Activated CD4-positive, alpha-beta T cell treated with anti-CD3 and anti-CD28 coated beads, Interleukin-2, amount 50 U/mL, for 4 hours (primary cell): ENCODE measurements at places on chromosomes 7 and 10.

- DNase-seq: no peak
These were observed 33.0 kb downstream of the FAM53B start for GRCh38 chr10:124711145-124711544.

- DNase-seq: no peak
These were observed 61.8 kb upstream of the EEPD1 start for GRCh38 chr7:36090976-36091873.

GRCh38 chr10:33365301-33365700 lies 30.8 kb upstream of the NRP1 start:
- no peak for DNase-seq

GRCh38 chr7:37665352-37666022 lies 18.1 kb upstream of the GPR141 start:
- DNase-seq: no peak

GRCh38 chr7:50684713-50685075 lies 98.0 kb downstream of the GRB10 start:
- no peak for DNase-seq

DNA sequence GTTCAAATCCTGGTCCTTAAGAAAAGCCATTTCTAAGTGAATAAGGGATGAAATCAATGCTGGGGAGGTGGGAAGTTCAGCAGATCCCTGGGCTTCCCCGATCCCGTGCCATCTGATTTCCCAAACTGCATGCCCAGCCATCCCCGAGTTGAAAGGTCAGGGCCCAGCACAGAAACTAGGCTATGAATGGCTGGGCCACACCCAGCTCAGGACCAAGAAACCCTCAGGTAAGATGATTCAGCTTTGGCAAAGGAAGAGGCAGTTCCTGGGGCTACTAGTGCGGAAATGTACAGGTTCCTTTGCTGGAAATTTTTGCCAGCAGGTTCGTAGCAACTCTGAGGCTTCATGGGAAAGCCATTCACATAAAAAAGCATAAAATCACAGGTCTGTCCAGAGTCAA lies 182.7 kb downstream of the FAM107B start:
- DNase-seq: no peak

DNA sequence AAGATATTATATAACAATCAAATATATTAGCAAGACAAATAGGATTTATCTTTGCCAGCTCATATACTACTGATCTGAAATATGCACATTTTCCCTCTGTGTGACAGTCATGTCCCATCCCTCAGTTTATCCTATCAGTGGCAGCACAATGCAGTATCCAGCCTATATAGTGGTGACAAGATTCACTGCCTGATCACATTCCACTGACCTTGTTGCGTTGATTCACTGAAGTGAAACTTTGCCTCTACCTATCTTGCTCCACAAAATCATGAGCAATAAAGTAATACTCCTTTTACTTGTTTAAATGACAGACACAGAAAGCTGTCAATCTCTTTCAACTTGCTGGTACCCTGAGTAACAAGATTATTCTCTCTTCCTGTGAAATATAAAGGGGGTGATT lies 6.3 kb downstream of the PSMA2 start:
- no peak for DNase-seq

DNA sequence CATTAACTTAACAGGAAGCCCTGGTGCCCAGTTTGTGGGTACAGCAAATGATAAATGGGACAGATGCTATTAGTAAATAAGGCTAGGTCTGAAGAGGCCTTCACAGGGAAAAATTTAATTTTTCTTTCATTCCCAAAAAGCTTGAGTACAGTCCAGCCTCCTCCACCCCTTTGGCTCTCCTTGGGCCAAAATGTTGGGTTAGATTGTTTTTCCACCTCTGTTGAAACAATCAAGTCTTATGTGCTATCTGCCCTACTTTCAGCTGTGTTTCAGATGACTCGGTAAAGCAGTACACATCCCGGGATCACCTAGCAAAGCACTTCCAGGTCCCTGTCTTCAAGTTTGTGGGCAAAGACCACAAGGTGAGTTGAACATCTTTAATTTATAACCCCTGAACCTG lies 24.3 kb downstream of the PLA2G12B start:
- DNase-seq: no peak

DNA sequence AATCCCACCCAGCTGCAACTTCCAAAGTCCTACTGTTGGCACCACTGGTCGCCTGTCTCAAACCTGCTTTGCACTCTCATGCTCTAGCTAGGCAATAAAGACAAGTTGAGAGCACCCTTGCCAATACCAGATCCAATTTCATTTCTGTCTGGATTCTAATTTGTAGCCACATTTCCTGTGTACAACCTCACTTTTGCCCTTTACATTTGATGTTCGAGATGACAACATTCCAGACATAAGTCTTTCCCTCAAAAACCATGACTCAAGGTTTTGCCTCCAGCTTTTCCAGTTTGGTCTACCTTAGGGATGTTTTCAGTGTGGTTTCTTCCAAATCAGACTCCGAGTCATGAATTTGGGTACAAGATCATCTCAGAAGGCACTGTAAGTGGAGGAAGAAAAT lies 309.0 kb downstream of the GPAM start:
- DNase-seq: no peak

DNA sequence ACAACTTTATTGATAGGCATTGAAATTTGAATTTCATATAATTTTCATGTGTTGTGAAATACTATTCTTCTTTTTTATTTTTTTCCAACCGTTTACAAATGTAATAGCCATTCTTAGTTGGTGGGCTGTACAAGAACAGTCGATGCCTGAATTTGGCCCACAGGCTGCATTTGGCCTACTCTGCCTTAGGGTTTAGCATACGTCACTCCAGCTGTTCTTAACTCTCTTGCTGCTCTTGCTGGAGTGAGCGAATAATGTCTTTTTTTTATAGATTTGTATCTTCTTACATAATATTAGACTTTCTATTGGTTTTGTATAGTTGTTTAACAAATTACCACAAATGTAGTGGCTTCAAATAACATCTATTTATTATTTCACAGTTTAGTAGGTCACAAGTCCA lies 163.4 kb upstream of the MKI67 start:
- DNase-seq: no peak

DNA sequence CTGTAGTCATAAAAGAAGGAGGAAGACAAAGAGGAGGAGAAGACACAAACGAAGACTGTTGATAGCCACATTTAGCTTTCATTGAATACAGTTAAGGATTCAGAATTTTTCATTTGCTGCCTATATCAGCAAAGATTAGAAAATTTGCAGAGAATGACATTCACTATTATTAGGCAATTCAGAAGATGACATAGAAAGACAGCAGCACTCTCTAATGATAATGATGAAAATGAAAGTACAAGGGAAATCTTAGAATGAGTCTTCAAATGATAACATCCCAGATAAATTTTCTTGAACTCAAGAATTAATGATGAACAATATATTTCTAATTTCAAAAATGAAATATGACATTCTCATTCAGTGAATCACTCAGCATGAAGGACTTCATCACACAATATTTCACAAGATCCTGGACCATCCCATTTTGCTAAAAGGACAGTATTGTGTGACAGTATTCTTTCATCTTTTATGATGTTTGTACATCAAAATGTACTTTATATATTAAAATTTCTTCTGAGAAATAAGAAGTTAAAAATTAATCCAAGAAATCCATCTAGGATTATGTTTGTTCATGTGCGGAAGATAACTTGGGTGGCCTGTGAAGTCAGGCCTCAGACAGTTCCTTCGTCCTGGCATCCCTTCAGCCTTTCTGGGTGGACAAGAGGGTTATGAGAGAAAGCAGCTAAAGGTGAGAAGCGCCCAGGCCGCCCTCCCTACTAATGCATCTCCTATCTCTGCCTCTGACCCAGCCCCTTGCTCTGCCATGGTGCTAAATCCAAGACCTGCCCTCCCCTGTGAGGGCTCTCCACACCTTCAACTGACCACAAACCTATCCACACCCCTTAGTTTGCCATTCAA lies 47.4 kb upstream of the CAMK2B start:
- DNase-seq: no peak

- no peak for DNase-seq
These were observed 238.0 kb downstream of the EBF3 start for GRCh38 chr10:129725890-129726631.

- no peak for DNase-seq
These were observed 95.3 kb downstream of the PARD3 start for GRCh38 chr10:34719746-34720145.

- DNase-seq: no peak
These were observed 11.6 kb downstream of the ATP6V0E2 start for GRCh38 chr7:149885191-149886017.

DNA sequence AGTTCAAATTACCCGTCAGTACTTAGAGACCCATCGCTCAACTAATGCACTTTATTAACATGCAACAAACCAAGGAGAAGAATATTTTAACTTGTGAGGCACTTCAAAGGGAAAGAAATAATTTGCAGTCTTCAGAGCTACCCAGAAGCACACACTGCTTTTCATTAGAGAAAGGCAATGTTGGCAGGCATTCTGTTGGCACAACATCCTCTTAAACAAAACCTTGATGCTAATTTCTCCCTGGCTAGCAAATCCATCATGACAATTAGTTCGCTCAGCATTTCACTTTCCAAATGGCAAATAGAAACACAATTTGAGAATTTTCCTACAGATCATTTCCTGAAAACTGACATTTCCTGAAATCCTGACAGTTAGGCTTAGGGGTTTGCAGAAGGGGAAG lies 155.6 kb upstream of the FAM13C start:
- DNase-seq: no peak

DNA sequence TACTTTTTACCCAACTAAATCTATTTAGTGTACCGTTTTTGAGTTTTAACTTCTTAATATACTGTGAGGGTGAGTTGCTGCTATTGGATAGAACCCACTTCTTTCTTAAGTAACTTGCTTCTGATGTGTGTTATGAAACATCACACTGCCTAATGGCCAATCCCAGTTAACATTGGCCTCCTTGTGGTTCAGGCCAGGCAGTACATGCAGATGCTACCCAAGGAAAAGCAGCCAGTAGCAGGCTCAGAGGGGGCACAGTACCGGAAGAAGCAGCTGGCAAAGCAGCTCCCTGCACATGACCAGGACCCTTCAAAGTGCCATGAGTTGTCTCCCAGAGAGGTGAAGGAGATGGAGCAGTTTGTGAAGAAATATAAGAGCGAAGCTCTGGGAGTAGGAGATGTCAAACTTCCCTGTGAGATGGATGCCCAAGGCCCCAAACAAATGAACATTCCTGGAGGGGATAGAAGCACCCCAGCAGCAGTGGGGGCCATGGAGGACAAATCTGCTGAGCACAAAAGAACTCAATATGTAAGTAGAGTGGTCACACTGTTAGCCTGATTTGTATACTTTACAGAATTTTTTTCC lies 39.7 kb downstream of the TES start:
- no peak for DNase-seq
